ENCODE measurements at places on chromosomes 3 and 15. TPM values are rescaled to one million over a fixed set of nuclear protein-coding genes. Genes with fewer than 3 reads are reported as not detected.

- no peak for DNase-seq
Measured at GRCh38 chr3:101203411-101203810, 117.0 kb downstream of the IMPG2 start.

- DNase-seq: no peak
Measured at GRCh38 chr3:58104151-58104550, 95.9 kb downstream of the FLNB start.

GRCh38 chr3:57999417-58000115 lies 8.7 kb upstream of the FLNB start:
- DNase-seq: peak; percentile 91

Gene GOLGA8R
- total RNA-seq: 0.26 TPM

Gene COL7A1
- under 0.01 TPM for total RNA-seq

Measured in dermis microvascular lymphatic vessel endothelial cell (primary cell).